ENCODE measurements at places on chromosomes 4 and X.

DNA sequence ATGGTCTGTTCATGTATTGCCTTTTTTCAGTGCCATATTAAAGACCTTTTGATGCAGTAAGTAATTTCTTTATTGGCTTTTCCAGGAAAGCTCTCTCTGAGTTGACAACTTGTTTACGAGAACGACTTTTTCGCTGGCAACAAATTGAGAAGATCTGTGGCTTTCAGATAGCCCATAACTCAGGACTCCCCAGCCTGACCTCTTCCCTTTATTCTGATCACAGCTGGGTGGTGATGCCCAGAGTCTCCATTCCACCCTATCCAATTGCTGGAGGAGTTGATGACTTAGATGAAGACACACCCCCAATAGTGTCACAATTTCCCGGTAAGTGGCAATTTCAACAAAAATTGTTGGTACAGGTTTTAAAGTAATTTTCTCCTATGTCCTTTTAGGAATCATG lies 148.0 kb downstream of the STIM2 start:
- no peak for DNase-seq

DNA sequence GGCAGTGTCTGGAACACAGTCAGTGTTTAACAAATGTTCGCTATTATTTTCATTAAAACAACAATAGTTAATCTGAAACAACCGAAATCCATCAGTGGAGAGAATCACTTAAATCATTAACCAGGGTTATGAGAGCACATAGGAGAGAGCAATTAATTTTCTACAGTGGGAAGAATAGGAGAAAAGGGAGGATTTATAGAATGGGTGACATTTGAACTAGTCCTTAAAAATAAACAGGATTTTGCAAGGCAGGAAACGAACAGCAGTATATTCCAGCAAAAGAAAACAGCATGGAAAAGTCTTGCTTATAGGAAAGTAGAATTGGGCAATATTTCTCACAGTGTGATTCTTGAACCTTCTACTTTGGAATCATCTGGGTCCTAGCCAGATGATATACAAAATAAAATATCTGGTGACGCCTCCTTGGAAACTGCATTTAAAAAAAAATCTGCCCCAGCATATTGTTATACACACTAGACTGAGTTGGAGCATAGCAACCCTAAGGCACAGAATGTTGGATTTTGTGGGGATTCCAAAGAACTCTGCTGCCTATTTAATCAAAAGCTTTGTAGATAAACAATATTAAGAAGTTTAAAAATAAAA lies 56.1 kb downstream of the INTS12 start:
- no peak for DNase-seq

GRCh38 chr4:142875117-142875516 lies 29.0 kb upstream of the INPP4B start:
- no peak for DNase-seq

GRCh38 chrX:122422547-122422946 lies 761.5 kb upstream of the GRIA3 start:
- no peak for DNase-seq

DNA sequence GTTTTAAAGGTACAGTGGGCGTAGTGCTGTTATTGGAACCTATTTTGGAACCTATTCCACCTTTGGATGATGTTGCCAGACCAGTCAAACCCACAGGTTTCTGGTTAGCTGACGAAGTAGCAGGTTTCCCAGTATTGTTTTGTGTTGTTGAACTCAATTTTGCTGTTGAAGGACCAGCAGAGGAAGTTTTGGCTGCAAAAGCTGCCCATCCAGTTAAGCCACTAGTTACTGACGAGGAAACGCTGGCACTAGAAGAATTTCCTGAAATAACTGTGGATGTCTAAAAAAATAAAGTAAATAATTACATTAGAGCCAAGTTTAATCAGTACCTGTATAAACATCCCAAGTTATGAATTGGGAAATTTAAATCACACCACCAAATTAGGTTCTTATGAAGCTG lies 25.5 kb downstream of the INTS12 start:
- no peak for DNase-seq

- DNase-seq, result no peak
Measured at GRCh38 chr4:5707366-5707765, 993 bp downstream of the EVC2 start.

DNA sequence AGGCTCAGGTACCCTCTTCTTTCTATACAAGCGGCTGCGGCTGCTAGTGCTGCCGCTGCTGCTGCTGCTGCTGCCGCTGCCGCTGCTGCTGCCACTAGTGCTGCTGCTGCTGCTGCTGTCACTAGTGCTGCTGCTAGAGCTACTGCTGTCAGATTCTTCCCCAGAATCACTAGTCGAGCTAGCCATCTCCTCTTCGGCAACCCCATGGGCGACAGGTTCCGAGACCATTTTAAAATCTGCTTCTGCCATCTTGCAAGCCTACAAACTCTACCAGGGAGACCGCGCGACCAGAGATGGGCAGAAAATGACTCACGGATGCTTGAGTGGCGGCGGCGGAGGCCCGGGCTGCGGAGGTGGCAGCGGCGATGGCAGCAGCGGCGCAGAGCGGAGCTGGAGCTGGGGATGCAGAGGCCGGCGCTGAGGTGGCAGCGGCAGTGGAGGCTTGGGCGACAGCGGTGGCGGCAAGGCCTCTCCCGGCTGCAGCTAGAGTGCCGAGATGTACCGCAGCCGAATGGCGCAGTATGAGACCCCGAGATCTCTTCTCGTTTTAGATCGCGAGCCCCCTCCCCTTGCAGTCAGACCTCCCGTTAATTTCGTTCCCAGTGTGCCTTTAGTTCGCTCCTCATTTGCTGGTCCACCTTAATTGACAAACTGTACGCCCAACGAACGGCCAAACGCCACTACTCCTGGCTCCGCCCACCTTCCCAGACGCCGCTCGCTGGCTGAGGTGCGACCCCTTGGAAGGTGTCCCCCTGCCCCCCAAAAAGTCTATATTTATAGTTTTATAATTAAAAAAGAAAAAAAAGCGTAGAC lies at the start of gene NAP1L3:
NAP1L3 (minus strand) TSS at position 523 of the 813 bp plus-strand sequence; CDS start at position 249, 274 bp downstream.
- peak; percentile 51 for DNase-seq

GRCh38 chr4:151581570-151581969 lies 172.6 kb downstream of the FHIP1A start:
- no peak for DNase-seq

- DNase-seq, result no peak
Measured at GRCh38 chrX:146224442-146224841, 406.8 kb downstream of the SLITRK2 start.

GRCh38 chr4:105895583-105896460 lies 551 bp downstream of the NPNT start:
- DNase-seq, result no peak

- DNase-seq, result no peak
Measured at GRCh38 chr4:2448589-2448988, 20.3 kb upstream of the RNF4 start.

GRCh38 chr4:183632689-183633088 lies 26.3 kb downstream of the RWDD4 start:
- no peak for DNase-seq
